ENCODE measurements at places on chromosomes 1 and 21.

DNA sequence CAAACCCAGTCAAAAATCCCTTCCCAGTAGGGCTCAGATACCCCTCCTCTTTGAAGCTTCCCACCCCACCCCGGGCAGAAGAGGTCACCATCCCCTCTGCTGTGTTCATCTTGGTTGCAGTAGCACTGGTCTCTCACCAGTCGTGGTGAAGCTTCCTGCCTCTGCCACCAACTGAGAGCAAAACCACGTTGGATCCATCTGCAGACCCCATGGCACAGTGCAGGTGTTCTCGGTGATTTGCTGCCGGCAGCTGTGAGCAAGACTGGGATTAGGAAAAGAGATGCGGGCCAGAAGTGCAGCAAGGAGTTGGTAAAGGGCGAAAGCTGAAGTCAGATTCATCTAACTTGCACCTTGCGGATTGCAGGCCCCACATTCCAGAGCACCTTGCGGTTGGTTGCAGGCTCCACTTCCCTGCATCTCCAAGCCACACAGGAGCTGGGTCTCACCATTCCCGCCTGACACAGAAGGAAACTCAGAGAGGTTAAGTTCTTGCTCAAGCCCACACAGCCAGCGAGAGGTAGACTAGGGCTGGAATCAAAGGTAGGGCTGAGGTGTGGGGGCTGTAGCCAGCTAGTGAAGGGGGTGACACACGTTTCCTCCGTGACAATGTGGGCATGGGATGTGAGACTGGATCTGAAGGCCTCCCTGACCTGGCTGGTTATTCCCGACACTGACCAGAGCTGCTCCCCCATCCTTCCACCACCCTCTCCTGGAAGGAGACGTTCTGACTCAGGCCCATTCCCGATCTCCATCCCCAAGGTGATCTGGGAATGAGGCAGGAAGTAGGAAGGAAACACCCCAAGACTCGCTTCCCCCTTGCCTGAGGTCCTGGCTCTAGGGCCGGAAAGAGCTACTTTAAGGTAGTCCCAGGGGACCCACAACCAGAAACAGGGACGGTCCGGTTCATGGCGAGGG is 3.3 kb upstream of the FAM110D start:
- no peak for DNase-seq

DNA sequence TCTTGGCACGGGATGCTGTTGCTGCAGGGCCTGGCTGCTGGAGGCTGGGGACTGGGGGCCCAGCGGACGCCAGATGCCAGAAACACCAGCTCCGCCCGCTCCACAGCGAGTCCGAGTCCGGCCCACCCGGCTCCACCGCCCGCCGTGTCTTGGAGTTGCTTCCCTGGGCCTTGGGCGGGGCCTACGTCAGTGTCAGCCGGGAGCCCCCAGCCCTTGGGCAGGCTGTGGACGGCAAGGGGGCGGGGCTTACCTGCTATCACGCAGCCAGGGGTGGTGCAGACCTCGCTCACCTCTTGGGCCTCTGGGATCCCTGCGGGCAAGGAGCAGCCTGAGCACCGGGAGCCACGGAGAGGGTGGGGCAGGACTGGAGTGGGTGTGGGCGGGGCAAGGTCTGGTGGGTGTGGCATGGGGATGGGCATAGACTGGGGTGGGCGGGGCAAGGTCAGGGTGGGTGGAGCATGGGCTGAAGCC is 21.8 kb downstream of the MMEL1 start:
- DNase-seq, result no peak

GRCh38 chr1:102566182-102566581 is 542.1 kb downstream of the COL11A1 start:
- no peak for DNase-seq

- DNase-seq, result peak; percentile 62
Measured at GRCh38 chr1:152185544-152186391, 26.7 kb upstream of the RPTN start.

DNA sequence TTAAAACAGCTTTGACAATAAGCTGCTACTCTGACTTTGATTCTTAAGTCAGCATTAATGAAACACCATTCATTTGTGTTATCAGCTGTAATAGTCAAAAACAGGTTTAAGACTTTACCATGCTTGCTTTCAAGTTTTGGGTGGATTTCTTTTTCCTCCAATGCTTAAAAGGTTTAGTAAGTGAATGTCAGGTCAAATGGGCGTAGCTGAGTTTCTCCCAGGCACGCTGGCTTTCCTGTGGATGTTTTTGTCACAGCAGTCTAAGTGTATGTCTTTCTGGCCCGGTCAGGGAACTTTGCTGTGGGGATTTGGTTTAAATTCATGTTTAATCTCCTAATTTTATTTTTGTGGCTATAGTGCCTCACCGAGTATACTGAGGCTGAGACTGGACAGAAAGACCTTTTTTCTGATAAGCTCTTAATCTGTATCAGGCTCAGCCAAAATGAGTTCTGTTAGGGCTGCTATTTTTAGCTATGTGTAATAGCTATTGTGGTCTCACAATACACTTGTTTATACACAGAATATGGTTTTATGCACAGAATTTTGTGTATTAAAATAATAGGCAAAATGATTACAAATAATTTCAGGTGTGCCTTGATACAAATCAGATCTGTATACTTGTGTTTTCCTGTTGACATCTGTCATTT is 292.8 kb downstream of the DISC1 start:
- DNase-seq, result no peak

Data from Caki2 (cell line).